ENCODE measurements at places on chromosomes 16 and 17.

DNA sequence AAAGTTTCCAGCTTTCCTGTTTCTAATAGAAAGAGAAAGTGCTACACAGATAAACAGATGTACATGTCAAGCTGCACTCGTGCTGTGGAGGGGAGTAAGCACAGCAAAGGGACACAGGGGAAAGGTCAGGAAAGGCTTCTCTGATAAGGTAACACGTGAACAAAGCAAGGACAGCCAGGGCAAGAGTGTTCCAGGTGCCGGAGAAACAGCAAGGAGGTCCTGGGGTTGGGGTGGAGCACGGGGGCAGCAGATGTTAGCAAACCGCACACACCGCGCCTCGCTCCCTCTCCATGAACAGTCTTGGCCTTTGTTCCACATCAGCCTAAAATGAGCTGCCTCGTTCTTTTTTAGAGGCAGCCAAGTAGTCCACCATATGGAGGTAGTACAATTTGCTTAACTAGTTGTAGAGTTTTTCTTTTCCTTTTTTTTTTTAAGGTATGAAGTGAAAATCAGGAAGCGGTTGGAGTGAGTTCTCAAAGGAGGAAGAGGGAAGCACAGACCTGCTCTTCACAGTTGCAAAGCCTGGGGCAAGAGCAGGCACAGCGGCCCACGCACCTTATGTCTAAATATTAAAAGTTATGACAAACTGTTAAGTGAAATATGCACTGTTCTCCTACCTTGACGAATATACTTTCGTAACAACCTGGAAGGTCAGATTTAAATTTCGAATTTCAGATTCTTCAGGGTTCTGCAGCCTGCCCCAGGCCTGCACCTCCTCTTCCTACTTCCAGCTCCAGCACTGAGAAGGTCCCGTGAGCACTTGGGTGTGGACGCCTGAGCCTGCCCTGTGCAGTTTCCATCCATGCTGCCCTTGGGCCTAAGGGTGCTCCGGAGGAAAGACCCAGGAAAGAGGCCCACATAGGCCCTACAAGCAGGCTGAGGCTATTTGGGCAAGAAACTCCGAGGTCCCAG lies 41.5 kb upstream of the RPH3AL start:
- DNase-seq, result no peak

DNA sequence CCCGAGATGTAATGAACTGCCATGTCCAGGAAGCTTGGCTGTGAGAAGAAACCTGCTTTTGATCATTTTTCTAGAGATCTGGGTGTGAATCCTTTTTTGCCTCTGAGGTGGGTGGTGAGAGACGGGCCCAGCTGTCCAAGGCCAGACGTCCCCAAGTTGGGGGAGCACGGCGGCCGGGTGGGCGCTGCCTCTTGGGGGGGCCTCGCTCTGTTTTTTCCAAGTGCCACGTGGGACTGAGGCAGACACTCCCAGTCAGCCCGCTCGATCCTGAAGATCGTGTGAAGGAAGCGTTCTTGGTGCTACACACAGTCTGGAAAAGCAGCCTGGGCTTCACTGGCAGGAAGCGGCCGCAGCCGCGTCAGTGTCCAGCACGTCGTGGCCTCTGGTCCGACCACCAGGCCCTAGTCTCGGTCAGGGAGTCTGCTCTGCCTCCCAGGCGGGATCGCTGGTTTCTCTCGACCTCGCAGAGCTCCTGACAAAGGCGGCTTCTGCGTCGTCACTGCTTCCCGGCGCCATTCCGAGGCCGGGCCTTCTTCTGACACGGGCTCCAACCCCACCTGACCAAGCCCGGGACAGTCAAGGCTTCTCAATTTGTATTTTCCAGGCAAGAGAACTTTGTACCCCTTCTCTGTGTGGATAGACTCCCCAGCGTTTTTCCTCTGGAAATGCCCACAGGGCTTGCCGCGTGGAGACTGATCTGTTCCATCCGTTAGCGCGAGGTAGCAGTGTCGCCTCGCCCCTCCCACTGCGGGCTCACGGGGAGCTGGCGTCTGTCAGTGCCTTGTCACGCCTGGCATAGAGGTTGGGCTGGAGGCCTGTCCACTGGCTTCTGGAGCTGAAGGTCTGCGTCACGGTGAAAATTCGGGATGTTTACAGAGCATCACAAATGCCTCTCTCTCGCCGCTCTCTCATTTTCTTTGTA lies 12.4 kb downstream of the PRSS27 start:
- DNase-seq, result no peak

DNA sequence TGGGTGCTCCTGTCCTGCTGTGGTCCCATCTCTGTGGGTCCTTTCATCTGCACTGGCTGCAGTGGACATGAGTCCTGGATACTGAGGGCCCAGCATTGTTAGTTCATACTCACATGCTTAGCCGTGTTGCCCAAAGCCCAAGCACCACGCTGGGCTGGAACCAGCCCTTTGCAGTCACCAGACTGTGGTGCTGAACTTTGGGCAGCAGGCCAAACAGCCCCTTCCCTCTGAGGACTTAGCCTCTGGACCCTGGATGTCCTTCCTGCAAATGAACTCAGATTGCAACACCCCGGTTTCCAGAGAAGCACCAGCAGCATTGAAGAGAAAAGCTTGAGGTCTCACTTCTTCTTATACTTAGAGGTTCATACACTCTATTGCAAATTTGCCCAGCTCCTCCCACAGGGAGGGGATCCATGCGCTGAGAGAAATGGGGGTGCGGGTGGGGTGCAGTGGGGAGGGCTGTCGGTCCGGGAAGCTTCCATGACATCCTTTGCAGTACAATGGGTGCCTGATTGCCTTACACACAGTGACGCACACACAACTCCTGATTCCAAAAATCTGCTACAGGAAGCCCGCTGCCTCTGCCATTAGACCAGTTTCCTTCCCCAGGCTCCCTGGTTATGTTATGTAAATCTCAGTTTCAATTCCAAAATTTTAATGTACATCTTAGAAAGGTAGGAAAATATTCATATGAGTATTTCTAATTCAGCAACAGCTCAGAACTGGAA lies 65.8 kb downstream of the RGS9 start:
- DNase-seq, result no peak

DNA sequence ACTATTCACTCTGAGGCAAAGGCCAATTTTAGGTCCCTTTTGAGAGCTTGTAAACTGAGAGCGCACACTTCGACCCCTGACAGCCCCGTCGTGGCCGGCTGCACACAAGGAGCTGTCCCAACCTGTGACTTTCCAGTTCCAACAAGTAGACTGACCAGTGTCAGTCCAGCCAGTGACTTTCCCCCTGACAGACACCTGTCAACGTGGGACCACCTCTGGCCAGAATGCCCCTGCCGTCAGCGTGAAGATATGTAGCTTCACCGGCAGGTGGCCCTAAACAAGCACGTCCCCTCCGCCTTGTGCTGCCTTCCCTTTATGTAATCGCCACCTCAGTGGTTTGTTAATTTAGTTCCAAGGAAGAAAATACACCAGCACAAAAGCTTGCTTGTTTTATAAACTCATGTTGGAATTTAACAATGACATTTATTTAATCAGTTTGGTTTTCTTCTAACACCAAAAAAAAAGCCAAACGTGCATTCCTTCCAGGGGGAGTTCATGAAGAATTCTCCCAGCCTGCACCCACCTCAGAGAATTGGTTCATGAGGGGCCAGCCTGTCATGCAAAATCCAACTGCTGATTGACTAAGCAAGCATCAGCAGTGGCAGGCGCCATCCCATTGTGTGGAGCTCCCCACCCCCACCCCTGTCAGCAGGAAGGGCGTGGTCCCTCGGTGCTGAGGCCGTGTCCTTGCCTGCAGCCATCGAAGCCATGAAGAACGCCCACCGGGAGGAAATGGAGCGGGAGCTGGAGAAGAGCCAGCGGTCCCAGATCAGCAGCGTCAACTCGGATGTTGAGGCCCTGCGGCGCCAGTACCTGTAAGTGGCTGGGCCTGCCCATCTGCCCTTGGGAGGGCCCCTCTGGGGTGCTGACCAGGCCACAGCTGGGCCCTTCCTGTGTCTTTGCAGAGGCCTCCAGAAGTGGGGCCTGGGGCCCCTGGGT lies 33.9 kb downstream of the PLD6 start:
- DNase-seq, result no peak

DNA sequence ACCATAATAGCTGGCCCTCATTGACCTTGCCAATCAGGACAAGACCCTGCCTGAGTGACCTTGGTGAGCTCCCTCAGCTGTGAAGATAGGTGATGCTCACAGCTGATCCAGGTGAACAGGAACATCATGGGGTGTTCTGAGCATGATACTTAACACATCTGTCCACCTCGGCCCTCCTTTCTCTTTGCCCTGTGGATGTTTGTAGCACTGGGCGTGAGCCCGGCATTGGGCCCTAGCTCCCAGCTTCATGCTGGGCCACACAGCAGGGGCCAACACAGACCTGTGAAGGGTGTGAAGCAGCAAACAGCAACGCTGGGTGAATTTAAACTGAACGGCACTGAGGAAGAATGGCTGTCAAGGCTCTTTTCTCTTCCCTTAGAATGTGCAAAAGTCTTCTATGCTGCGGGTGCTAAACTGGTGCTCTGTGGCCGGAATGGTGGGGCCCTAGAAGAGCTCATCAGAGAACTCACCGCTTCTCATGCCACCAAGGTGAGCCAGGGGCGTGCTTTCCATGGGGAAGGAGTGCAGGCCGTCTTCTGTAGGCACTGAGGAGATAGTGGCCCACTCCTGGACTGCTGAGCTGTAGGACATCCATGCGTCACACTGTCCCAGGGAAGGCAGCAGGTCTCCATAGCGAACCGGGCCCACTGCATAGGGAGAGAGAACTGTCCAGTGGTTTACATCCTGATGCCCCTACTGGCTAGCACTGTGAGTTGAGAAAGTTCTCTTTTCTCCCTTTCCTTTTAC lies 35.9 kb downstream of the TMEM11 start:
- DNase-seq, result no peak

DNA sequence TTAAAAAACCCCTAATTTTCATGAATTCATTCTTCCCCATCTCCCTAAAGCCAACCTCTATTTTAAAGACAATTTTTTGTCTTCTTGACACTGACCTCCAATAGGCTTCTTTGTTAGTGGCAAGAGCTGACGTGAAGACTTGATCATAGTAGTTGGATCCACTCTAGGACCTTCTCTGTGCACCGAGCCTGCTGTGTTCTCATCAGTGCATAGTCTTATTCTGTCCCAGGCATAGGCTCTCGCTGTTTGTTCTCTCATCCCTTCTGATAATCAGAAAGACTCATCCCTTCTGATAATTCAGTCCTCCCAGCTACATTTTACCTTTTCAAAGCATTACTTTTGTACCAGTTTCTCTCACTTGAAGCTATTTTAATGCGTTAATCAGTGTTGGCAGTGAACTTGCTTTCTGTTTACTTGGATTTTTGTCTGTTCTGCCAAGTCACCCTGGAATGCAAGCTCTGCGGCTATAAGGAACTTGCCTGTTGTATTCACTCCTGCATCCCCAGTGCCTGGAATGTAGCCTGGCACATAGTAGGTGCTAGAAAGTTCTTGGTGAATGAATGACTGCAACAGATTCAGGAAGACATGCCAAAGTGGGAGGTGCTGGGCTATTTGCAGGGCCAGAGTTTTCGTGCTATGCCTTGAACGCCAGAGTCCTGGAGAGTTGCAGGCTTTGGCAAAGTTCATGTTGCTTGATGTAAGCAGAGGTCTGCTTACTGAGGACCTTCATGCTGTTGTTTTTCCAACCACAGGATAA lies 147.6 kb upstream of the MPHOSPH6 start:
- DNase-seq, result no peak

DNA sequence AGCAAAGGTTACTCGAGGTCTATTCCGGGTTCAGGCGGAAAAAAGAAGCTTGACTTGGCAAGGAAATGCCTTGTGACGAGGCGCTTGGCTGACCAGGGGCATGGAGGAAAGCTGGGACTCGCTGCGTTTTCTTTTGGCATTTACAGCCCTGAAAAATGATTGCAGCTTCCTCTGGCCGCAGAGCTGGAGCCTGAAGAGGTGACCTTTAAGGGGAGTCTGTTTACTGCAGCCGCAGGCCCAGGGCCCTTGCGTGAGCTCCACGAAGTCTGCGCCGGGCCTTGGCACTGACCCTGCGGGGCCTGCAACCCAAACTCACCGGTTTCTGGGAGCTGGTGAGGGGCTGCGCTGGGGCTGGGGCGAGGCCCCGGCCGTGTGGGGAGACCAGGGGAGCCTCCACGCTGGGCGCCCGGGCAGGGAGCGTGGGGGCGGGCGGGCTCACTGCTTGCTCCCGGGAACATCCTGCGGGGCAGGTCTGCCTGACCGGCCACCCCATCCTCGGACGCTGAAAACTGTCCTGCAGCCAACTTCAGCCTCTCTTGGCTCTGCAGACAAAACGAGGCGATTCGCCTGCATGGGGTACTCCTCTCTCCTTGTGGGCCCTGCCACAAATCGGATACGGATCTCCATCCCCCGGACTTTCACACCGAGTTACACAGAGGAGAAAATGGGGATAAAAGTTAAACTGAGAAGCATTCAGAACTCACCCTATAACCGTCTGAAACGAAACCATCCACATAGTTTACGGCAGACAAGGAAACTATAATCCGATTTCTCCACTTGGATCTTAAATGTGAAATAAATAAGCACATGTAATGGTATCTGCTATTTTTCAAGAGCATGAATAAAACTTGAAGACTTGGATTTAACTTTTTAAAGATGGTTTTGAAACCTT lies 206.3 kb upstream of the FOXF1 start:
- DNase-seq, result no peak

GRCh38 chr16:16196099-16196498 lies 27.2 kb downstream of the ABCC6 start:
- no peak for DNase-seq

DNA sequence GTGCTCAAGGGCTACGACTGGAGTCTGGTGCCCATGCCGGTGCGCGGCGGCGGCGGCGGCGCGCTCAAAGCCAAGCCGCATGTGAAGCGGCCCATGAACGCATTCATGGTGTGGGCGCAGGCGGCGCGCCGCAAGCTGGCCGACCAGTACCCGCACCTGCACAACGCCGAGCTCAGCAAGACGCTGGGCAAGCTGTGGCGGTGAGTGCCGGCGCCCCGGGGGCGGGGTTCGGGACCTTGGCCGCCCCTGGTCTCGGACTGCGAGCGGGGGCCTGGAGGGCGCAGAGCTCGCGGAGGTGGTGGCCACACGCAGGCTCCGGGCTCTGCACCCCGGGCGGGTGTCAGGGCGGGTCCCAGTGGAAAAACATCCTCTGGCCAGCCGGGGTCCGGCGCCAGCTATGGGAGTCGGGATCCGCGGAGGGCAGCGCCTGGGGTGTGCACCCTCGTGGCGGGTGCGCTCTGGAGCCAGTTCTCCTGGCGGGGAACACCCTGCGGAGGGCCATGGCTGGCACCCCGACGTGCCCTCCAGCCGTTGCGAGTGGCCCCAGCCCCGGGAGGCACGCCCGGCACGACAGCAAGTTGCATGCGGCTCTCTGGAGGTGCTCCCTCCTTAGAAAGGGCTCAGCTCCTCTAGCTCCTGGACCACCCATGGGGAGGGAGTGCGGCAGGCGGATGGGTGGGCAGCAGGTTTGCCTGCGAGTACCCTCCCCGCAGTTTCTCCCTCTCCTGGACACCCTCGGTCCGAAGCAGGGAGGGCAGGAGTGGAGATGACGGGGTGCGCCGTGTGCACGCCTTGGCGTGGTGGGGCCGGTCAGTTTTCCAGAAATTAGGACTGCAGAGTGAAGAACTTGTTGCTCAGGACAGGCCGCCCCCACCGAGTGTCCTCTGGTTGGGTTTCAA lies 824 bp downstream of the SOX8 start:
- DNase-seq, result no peak

- DNase-seq, result no peak
These were observed 69.8 kb downstream of the RMI2 start for GRCh38 chr16:11414815-11415775.
